ENCODE measurements at places on chromosomes 12 and 14.

DNA sequence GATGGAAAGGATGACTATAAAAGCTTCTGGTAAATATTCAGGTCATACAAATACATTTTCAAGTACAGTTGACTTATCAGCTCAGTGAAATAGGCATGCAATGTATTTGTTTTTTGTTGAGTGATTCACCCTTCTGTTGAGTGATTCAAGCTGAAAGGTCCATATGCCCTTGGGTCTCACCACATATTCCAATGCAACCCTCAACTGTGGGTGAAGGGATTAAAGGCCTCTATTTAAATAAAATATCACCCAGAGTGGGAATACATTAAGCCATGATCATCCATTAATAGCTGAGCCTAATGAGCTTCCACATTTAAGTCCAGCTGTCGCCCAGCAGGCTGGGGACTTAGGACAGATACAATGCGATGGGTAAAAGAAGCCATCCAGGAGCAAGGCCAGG, 120.2 kb downstream of the CRACR2A start:
- no peak for DNase-seq

- no peak for DNase-seq
Measured at GRCh38 chr12:84919271-84919670, 6.7 kb upstream of the SLC6A15 start.

DNA sequence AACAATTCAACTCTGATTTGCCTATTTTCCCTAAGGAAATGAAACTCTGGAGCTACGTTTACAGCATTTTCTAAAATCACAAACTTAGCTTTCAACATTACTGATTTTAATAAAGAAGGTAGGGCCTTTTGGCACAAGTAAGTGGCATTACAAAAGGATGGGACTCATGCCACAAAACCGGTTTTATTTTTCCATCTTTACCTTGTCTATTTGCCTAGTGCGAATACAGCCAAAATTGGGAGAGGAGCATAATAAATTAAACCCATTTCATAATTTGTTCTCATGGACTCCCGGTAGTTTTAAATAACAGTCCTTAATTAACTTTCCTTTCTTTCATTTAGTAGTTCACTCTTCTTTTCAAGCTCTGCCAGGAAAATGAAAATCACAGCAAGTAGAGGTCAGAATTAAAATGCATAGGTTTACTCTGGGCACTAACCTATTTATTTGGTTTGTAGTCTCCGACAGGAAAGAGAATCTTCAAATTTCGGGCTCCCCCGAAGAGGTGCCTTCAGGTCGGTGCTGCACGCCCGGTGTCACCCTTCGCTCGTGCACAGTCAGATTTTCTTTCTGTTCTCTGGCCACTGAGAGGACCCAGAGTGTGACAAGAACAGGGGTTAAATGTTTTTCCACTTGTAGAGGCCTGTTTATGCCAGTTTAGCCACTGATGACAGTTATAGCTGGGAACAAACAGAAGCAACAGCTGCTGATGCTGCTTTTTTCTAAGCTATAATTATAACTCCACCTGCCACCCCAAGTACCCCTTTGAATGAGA, at the start of gene BEST3:
Gene BEST3, minus strand, starts transcription at position 535 of the 772 bp plus-strand sequence. CDS start 1,505 bp downstream, outside the sequence.
- no peak for DNase-seq

DNA sequence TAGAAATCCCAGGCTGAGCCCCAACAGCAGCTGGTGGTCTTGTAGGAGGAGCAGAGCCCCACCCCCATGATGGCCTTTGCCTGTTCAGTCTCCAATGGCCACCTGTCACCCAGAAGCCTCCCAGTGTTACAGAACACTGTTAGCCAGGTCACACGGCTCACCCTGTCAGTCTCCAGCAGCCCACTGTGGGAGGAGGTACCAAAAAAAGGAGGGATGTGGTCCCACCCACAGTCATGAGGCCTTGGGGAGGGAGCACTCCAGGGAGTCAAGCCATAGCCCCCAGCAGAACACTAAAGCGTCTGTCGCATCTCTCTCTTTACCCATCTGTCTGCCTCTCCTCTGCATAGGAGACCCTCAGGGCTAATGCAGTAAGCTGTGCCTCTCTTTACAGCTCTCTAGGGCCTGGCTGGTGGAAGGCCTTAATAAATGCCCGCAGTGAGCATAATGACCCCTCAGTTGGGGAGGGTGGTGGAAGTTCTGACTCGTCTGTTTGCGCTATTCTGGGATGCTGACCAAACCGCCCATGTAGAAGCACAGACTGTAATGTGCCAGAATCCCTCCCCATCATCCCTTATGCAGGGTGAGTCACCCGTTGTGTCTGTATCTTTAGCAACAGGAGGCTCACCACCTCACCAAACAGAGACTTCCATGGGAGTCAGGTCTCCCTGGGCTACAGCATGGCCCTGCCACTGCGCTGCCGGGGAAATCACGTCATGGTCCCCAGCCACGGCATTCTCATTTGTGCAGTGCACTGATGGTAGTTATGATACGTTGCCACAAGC, 14.6 kb downstream of the C14orf132 start:
- DNase-seq: no peak

DNA sequence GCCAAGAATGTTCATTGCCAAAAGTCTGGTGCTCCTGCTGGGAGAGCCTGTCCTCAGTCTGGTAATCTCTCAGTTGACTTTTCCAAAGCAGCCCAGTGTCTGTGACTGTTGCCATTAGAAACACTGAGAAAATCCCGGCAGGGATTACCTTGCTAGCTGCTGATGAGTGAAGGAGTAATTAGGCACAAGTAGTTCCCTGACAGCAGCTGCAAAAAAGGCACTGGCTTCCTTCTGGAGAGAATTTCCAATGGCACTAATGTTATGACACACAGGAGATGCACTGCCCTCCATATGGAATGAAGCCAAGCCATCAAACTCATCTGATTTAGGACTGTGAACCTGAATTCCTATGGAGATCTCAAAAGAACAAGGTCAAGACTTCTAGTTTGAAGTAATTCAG, 1321.2 kb upstream of the SEL1L start:
- DNase-seq: no peak
